LNCaP clone FGC (cell line): ENCODE measurements at places on chromosomes 2 and 18.

DNA sequence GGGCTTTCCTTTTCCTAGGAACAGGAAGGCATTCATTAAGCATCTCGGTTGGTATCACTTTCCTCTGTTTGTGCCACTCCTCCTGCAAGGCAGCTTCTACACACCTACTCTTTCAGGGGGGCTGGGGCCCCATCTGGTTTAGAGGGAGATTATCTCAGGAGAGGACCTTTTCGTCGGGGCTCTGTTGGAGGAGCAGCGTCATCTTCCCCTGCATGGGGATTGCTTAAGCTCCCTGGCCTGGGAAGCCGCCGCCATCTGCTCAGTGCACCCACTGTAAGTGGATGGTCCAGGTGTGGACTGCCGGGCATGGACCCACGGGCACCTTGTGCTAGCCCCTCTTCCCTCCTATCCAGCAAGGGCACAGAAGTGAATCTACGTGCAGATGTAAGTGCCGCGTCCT is 355.3 kb upstream of the SMIM21 start:
- DNase-seq = no peak

GRCh38 chr18:10143596-10143995 is 229.8 kb downstream of the VAPA start:
- DNase-seq = no peak

DNA sequence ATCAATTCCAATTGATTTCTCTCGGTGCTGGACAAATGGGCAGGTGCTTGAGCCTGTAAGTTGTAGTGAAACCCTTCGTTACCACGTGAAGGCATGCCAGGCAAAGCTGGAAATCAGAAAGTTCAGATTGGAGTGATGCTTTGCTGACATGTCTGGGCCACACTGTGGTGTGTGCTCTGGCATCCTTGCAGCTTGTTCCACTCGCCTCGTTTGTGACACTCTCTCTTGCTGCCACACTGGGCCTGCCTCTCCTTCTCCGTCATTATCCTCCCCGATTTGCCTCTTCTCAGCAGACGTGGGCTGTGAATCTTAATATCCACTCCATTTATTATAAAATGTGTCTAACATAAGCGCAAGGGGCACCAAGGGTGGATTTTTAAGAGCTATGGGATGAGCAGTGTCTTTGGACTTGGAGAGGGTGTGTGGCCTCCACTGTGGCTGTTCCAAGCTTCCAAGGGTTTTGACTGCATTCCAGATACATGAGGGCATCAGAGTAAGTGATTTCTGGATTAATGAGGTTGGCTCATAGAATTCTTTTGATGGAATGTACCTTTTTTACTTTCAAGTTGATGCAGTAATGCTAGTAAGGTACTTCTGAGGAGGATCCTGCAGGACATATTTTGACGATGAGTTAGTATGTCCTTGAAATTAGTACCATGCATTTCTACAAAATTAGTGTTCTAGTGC is 238.8 kb downstream of the TPGS2 start:
- DNase-seq = no peak

DNA sequence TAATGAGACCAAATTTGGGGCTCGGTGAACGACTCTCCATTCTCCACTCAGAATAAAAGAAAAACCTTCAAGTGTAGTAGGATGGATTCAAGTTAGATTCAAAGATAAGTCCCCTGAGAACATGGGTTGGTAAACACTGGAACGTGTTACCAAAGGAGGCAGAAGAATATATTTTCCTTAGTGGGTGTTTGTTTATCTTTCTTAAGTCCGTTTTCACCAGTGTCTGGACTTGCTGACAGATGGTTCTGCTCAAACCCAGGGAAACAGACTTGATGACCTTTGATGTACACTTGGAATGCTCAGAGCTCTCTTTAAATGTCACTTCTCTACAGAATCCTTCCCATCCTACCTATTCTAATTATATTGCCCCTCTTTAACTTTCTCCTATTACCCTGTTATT is 310.3 kb upstream of the ZNF521 start:
- DNase-seq = no peak

- DNase-seq = no peak
Measured at GRCh38 chr2:232731470-232731869, 34.3 kb downstream of the GIGYF2 start.

GRCh38 chr2:219496825-219497494 is 1.7 kb upstream of the GMPPA start:
- DNase-seq = no peak

DNA sequence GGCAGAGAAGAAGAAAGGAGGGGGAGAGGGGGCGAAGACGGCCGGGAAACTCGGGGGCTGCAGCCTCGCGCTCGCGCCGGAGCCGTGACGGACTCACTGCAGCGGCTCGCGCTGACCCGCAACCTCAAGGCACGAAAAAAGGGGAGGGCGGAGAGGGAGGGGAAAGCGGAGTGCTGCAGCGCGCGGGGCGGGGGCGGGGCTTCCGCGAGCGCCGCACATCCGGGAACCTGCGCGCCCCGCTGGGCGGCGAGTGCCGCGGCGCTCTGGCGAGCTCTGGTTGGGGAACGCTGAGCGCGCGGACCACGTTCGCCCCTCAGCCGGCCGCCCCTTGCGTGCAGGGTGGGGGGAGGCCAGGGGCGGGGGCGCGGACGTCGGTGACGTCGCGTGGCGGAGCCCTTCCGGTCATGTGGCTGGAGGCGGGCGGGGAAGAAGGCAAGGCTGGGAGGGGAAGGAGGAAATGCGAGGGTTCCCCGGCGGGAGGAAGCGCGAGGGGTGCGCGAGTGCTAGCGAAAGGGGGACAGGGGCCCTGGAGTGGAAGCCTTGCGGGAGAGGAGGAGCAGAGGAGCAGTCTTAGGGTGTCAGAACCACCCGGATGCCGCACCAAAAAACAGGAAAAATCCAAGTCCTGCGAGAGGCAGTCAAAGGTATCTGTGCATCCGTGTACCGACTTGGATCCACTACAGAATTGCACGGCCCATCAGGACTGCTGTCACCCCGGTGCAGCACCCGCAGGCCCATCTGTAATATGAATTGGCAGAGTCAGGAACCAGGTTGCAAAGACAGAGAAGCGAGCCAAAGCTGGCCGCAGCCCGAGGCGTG is at the start of gene PPP3R1:
PPP3R1 (minus strand) TSS at position 133 of the 819 bp plus-strand sequence. CDS start 405 bp downstream, outside the sequence.
- peak; percentile 64 for DNase-seq

DNA sequence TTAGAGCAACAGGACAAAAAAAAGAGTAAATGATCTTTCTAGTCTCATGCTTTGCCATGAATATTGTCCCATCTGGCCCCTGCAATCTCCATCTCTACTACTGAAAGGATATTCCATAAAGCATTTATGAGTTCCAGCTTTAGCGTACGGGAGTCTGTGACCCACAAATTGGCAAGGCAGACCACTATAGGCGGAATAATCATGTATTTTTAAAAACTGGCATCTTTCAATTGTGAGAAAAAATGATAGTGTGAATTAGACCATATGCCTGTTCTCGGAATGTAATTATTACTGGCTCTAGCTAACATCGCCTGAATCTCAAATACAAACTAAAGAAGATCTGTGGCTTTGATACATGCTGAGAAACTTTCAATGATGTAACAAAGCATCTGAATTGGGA is 738.1 kb upstream of the NXPH2 start:
- no peak for DNase-seq

- DNase-seq = no peak
Measured at GRCh38 chr18:61136711-61137251, 196.4 kb upstream of the CDH20 start.

DNA sequence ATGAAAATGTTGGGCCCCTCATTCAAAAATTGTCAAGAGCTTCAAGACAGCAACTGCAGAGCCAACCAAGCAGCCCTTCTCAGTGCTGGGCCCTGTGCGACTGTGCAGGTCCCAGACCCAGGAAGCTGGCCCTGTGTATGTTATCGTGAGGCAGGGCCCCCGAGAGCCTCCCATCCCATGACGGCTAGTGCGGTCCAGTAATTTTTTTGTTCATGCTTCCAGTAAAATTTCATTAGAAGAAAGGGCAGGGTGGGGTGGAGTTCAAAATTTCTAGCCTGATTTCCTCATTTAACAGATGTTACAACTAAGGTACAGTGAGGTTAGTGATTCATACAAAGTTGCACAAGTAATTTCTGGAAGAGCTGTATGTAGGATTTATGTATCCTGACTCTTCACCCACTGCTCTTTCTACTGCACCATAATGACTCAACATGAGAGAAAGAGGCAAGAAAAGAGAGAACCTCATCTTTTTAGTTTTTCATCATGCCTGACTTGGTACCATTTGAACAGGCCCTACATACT is 105.5 kb downstream of the ZEB2 start:
- no peak for DNase-seq

- DNase-seq = no peak
Measured at GRCh38 chr2:20236496-20236895, 11.6 kb upstream of the SDC1 start.

- no peak for DNase-seq
Measured at GRCh38 chr2:12087671-12088380, 341.4 kb downstream of the LPIN1 start.

DNA sequence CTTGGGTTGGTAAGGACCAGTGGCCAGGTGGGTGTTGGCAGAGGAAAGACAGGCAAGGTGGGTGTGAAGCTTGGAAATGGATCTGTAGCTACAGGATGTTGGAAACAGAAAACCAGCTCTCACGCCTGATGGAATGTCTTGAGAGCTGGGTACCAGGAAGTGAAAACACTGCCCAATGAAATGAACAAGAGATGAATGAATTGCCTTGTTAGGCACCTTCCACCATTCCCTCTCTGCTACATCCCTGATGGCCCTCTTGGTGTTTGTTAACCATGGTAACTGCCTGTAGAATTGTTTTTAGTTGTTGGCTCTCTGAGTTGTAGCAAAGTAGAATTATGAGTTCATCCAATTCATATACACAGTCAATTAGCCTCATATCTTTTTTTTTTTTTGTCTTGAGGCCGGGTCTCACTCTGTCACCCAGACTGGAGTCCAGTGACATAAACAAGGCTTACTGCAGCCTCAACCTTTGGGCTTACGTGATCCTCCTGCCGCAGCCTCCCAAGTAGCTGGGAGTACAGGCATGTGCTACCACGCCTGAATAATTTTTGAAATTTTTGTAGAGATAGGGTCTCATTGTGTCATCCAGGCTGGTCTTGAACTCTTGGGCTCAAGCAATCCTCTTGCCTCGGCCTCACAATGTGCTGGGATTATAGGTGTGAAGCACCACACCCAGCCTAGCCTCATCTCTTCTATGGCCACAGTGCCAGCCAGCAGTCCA is 9.5 kb downstream of the KCMF1 start:
- DNase-seq = no peak

- DNase-seq = no peak
Measured at GRCh38 chr2:42865884-42866881, 73.8 kb upstream of the HAAO start.
